ENCODE measurements at places on chromosomes 4 and X. TPM values are rescaled to one million over a fixed set of nuclear protein-coding genes. Genes with fewer than 3 reads are reported as not detected.

The FAM9C gene
- polyA plus RNA-seq = 0.43 TPM

The ANOS1 gene
- 8.3 TPM for polyA plus RNA-seq

The HERC6 gene
- polyA plus RNA-seq = 7.4 TPM

The NFKB1 gene
- polyA plus RNA-seq = 27.7 TPM

The SCRG1 gene
- polyA plus RNA-seq = 0.33 TPM

GRCh38 chr4:159191989-159192388 lies 89.1 kb downstream of the RAPGEF2 start:
- no peak for DNase-seq

GRCh38 chr4:123568936-123569335 lies 172.3 kb downstream of the SPRY1 start:
- DNase-seq = no peak

DNA sequence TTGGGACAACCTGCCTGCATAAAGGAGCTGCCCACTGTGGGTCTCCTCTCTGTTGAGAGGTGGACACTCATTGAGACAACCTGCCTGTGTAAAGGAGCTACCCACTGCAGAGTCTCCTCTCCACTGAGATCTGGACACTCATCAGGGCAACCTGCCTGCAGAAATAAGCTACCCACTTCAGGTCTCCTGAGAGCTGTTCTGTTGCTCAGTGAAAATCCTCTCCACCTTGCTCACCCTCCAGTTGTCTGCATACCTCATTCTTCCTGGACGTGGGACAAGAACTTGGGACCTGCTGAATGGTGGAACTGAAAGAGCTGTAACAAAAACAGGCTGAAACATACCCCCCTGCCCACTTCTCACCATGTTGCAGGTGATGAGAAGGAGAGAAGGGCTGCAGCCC lies 59.9 kb upstream of the CDKN2AIP start:
- no peak for DNase-seq

All from renal cortex interstitium (tissue), 15 donors.